KBM-7 (cell line): ENCODE measurements at places on chromosomes 16 and 17.

DNA sequence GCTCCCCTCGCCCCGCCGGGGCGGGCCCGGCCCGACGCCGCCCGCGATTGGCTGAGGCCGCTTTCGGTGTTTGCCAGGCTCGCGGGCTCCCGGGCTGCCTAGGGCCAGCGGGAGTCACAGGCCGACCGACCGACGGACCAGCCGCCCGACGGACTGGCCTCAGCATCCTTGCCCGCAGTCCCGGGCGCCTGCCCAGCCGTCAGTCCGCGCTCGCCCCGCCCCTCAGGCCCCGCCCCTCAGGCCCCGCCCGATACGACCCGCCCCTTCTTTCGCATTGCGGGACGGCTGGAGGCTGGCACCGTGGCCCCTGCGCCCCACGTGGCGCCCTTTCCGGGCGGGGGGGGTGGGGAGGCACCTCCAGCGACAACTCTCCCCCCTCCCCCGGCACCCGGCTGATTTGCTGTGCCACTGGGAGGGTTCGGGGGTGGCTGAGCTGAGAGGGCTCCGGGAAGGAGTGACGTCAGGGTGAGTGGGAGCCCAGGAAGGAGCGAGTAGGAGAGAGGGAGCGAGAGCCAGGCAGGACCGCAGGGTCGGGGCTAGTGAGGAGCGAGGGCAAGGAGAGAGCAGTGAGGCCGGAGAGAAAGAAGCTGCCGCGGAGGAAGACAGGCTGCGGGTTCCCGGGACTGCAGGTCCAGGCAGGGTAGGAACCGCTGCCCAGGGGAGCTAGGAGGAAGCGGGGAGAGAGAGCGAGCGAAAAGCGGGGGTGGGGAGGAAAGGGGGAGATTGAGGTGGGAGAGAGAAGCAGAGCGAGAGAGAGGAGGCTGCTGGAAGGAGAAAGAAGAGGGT lies at the start of gene ASPHD1:
TSS of gene ASPHD1 (plus strand) at position 387 of the 786 bp plus-strand sequence. CDS start 484 bp downstream, outside the sequence.
- peak; percentile 77 for DNase-seq

DNA sequence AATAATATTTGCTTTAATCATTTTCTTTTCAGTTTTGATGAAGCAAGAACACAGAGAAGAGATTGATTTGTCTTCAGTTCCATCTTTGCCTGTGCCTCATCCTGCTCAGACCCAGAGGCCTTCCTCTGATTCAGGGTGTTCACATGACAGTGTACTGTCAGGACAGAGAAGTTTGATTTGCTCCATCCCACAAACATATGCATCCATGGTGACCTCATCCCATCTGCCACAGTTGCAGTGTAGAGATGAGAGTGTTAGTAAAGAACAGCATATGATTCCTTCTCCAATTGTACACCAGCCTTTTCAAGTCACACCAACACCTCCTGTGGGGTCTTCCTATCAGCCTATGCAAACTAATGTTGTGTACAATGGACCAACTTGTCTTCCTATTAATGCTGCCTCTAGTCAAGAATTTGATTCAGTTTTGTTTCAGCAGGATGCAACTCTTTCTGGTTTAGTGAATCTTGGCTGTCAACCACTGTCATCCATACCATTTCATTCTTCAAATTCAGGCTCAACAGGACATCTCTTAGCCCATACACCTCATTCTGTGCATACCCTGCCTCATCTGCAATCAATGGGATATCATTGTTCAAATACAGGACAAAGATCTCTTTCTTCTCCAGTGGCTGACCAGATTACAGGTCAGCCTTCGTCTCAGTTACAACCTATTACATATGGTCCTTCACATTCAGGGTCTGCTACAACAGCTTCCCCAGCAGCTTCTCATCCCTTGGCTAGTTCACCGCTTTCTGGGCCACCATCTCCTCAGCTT lies 45.0 kb downstream of the ESRP2 start:
- no peak for DNase-seq

GRCh38 chr17:49290690-49291359 lies 60.2 kb upstream of the PHOSPHO1 start:
- peak; percentile 50 for DNase-seq

DNA sequence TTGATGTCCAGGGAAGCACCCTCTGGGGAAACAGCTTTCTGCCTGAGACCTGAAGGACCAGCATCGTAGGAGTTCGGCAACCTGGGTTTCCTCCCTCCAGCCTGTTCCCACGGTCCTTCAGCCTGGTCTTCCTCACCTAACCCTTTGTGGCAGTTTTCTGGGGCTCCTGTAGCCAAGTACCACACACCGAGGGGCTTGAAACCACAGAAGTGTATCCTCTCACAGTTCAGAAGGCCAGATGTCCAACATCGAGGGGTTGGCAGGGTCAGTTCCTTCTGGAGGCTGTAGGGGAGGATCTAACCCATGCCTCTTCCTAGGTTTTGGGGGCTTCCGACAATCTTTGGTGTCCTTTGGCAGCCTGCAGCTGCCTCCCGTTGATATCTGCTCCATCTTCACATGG lies 381.0 kb upstream of the TNRC6C start:
- DNase-seq = no peak

DNA sequence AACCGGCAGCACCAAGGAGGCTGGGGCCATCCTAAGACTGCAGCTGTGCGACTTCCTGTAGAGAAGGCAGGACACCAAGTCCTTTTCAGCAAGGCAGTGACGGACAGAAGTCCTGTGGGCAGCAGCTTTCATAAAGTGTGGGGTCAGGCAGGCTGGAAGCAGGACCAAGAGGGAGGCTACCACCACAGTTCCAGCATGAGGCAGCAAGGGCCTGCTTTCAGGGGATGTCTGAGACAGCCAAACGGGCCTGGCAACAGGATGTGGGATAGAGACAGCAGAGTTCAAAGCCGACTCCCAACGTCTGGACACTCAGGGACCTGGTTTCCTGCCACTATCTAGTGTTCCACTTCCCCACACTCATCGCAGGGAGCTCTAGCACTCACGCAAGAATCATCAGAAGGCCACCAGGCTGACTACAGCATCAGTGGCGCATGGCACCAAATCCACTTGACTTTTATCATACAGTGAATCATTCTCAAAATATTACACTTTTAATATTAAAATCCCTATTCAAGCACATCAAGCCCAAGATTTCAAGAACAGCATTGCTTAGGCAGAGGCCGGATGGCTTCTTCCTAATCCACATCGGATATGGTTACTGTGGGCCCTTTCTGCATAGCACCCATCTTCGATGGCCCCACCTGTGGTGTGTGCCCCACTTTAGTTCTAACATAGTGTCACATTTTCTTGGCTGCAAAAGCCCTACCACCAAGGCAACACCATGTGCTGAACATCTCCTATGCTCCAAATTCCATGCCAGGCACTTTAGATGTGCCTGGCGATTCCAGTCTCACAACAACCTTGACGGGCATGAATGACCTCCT lies 5.2 kb downstream of the USP7 start:
- DNase-seq = peak; percentile 70

- peak; percentile 87 for DNase-seq
Observed at GRCh38 chr16:30534368-30535105, at the start of gene ZNF747. ZNF747 (minus strand) TSS chr16:30534858; CDS start chr16:30534679, 179 bp downstream.
